ENCODE measurements at places on chromosomes 4 and X.
A peak's percentile ranks its signal among the peaks of the same experiment; 100 is the strongest.

DNA sequence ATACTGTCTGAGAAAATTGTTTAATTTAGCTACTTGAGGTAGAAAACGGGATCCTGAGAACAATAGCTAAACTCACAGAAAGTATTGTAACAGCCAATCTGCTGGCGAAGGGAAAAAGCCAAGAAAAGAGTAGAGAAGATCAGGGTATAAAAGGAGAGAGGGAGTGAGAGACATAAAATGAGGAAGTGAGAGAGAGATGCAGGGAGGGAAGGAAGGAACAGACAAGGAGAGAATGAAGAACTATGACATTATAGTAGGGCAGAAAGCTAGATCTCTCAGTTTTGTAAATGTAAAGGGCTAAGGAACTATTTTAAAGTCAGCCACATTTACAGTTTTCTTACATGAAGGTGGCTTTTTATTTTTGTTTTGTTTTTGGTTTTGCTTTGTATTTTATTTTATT, 1.6 kb upstream of the GIMD1 start:
- no peak for DNase-seq

GRCh38 chr4:8352368-8353157, 83.0 kb downstream of the HTRA3 start:
- no peak for DNase-seq

DNA sequence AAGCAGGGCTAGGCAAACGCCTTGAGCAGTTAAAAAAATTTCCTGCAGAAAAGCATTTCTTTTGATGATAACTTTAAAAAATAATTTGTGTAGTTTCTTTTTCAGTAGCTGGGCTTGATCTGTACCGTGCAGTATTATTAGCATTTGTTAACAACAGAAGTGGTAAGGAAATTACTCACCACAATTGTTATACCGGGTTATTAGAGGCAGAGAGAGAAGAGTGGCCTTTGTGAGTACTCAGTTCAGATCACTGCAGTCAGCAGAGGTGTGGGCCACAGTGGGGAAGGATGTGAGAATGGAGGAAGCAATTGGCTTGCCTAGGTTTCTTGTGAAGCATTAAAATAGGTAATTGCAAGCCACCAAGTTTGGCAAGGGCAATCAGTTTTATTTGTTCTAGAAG, 14.3 kb upstream of the IL21 start:
- DNase-seq, result no peak

DNA sequence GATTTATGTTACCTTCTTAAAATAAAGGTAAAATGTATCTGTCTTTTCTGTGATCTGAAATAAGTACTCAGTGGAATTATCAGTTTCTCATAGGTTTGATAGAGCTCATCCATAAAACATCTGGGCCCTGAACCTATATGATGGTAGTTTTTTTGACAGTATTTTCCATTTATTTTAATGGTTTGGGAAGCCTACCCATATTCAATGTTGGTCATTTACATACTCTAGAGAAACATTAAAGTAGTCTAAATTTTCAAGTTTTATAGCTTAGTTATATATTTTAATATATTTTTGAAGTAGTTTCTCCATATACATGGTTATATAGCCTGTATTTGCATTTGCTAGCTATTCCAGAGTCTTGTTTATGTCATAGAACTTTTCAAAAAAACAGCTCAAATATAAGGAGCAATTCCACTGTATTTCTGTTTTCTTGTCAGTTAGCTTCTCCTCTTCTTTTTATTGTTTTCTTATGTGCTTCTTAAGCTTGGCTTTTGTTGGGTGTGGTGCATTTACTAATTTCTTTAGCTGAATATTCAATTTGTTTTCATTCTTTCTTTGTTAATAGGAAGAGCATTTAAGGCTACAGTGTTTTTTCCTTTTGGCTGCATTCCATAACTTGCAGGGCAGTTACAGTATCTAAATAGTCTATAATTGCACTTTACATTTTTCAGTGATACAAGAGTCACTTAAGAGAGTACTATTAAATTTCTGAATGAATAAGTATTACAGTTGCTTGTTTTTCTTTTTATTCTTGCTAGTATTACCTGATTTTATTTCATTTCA, 181.4 kb downstream of the DKK2 start:
- DNase-seq, result no peak

- no peak for DNase-seq
Measured at GRCh38 chr4:182303847-182304246, 60.6 kb downstream of the TENM3 start.

GRCh38 chr4:153342751-153343552, 1.5 kb upstream of the MND1 start:
- no peak for DNase-seq

DNA sequence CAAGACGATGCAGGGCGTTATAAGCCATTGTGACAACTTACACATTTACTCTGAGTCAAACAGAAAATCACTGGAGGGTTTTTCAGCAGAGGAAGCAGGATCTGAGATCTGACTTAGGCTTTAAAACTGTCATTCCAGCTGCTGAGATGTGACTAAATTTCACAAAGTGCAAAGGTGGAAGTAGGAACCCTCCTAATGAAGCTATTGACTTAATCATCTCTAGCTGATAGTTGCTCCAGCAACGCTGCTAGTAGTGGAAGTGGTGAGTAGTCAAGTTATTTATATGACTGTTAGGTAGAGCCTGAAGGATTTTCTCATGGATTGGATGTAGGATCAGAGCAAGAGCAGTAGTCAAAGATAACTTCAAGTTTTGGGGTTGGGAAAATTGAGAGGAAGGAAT, 218.6 kb downstream of the GRID2 start:
- no peak for DNase-seq

DNA sequence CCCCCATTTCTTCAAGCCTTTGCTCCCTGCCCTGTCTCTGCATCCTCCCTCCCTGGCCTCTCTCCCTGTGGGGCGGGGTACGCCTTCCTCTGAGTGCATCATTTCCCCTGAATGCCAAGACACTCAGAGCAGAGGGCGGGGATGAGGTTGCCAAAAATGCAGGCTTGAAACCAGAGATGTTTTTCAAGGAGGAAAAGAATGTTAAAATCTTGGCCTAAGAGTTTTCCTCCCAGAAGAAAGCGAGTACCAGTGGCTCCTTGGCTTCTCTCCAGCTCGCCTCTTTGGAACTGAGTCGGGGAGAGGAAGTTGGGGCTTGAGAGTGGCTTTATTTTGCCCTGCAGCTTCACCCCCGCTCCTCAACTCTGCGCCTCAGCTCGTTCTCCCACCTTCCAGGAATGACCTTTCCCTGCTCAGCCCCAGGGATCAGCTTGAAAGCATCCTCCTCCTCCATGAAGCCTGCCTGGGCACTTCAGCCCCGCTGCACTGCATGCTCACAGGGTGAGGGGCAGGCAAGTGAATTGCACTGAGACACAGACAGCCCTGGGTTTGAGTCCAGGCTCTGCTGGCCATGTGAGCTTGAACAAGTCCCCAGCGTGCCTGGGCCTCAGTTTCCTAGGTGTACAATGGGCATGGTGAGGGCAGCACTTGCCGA, 57.5 kb upstream of the SORCS2 start:
- peak; percentile 2 for DNase-seq

GRCh38 chr4:2804973-2805501, 12.2 kb downstream of the SH3BP2 start:
- no peak for DNase-seq

- no peak for DNase-seq
Measured at GRCh38 chrX:80181079-80181478, 166.5 kb downstream of the TBX22 start.

DNA sequence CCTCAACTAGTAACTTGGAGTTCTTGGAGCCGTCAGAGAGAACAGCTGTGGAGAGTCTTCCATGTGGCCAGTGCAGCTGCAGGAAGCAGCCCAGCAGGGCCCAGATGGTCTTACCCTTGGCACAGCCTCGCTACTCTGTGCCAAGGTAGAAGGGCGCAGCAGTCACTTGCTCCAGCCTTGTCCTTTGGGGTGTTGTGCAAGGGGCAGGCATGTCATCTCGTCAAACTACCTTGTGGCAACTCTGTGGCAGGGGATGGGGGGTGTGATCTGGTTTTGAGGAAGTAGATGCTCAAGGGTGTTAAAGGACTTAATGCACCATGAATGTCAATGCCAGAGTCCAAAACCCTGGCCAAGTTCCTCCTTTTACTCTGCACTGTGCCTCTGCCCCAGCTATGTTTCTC, 34.2 kb upstream of the TBC1D14 start:
- DNase-seq, result peak; percentile 44

- no peak for DNase-seq
Measured at GRCh38 chr4:90582087-90582486, 454.9 kb downstream of the CCSER1 start.

DNA sequence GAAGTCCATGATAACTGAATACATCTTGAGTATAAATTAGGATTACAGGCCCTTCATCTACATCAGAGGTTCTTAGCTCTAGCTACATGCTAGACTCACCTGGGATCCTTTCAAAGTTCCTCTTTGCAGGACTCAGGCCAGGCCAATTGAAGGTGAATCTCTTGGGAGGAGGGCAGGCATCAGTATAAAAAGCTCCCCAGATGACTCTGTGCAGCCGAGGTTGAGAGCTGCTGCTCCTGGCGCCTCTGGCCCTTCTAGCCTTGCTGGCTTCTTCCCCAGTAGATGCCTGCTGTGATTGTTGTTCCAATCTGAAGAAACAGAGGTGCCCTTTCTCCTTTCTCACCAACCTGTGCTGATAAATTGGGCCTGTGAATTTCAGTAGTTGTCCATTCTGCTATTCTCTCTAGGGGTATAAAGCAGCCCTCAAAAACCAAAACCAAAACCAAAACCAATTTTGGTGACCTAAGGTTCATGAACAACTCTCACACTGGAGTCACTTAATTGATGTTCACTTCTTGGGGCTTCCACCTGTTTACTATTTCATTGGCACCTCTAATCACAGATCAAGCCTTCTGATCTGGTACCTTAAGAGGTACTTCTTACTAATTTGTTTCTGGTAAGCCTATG, 78.7 kb downstream of the SUPT20HL2 start:
- DNase-seq, result no peak

GRCh38 chrX:40076750-40077575, 20.8 kb downstream of the BCOR start:
- DNase-seq, result no peak

GRCh38 chr4:81130569-81130968, 84.5 kb downstream of the PRKG2 start:
- no peak for DNase-seq

GRCh38 chrX:103614999-103615398, 7.2 kb downstream of the TCEAL3 start:
- DNase-seq, result no peak

- DNase-seq, result no peak
Measured at GRCh38 chrX:115531818-115532403, 29.1 kb upstream of the PLS3 start.

DNA sequence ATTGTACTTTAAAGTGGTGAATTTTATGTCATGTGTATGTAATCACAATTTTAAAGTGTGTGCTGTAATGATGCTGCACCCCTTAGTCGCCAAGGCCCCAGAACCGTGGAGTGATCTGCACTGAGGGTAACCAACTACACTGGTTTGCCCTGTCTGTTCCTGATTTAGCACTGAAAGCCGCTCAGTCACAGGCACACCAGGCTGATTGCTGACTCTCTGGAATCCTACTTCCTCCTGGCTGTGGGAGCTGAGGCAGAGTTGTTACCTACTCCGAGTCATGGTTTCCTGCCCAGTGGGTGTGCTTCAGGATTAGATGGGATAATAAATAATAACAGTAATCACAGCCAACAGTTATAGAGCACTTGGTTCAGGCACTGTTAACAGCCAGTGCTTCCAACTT, 645.4 kb downstream of the BCOR start:
- no peak for DNase-seq

DNA sequence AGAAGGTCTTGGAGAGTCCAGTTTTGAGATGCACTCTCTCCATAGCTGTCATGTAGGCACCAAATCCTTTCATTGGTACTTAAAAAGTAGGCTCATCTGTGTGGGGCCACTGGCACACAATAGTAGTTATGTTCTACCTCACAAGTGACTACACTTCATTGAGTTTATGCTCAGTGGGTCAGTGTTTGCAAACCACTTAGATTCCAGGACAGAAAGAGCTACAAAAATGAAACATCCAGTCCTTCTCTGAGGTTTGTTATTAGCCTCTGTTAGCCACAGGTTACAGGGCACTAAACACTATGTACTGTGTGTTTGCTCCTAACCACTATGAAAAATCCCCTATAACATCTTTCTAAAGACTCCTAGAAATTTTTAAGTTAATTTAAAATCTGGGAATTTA, 13.8 kb downstream of the RAB28 start:
- DNase-seq, result no peak

- DNase-seq, result no peak
Measured at GRCh38 chr4:38343608-38344007, 320.4 kb upstream of the KLF3 start.

DNA sequence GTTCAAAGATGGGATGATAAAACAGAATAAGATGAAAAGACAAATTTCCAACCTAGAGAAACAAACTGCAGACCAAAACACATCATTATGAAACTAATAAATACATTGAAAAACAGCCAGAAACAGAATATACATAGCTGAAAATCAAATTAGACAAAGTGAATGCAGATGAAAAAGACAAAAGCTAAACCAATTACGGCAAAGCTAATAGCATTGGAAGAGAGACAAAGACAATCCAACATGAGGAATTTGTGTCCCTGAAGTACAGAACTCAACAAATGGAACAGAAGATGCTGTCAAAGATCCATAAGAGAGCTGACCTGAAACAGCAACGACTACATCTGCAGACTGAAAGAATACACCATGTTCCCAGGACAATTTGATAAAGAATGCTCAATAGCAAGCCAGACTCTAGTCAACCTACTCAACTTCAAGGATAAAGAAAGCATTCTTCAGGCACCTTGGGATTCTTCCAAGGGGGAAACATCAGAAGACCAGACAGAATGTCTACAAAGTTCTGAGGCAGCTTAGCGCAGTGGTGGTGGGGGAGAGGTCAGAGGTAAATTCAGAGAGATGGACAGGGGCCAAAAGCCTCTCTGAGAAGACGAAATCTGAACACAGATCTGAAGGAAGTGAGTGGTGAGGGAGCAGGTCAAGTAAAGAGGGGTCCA, 27.4 kb upstream of the IRAK1 start:
- DNase-seq, result no peak

GRCh38 chr4:159229164-159229563, 126.3 kb downstream of the RAPGEF2 start:
- no peak for DNase-seq

GRCh38 chr4:80072744-80073472, at the start of gene ANTXR2:
TSS of gene ANTXR2 (minus strand) at chr4:80073229. CDS start at chr4:80072560, 669 bp downstream.
- peak; percentile 58 for DNase-seq

- DNase-seq, result no peak
Measured at GRCh38 chrX:57640674-57641016, 39.4 kb downstream of the NLRP2B start.

DNA sequence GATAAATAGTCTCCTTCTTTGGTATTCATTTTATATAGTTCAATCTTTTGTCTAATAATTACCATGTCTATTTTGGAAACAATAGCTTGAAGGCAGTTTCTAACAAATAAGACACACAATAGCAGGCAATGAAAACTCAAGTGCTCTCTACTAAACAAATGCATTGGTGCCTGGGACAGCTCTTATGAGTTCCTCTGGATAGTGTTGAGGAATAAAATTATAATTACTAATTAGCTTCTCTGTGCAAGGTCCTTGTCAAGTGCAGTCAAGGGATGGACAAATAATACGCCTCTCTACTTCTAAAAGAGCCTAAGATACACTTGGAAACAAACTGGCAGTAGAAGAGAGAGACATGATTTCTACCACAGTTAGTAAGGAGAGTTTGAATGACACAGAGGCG, 229.0 kb upstream of the GLRA2 start:
- no peak for DNase-seq

GRCh38 chr4:761739-762138, 56.1 kb downstream of the PCGF3 start:
- no peak for DNase-seq

Measured in midbrain (tissue), 1 donor.